ENCODE measurements at places on chromosomes 11 and 22.

- DNase-seq: no peak
Observed at GRCh38 chr11:27482793-27483192, 10.2 kb upstream of the LGR4 start.

- DNase-seq: no peak
Observed at GRCh38 chr11:126405374-126405773, 49.9 kb downstream of the ST3GAL4 start.

DNA sequence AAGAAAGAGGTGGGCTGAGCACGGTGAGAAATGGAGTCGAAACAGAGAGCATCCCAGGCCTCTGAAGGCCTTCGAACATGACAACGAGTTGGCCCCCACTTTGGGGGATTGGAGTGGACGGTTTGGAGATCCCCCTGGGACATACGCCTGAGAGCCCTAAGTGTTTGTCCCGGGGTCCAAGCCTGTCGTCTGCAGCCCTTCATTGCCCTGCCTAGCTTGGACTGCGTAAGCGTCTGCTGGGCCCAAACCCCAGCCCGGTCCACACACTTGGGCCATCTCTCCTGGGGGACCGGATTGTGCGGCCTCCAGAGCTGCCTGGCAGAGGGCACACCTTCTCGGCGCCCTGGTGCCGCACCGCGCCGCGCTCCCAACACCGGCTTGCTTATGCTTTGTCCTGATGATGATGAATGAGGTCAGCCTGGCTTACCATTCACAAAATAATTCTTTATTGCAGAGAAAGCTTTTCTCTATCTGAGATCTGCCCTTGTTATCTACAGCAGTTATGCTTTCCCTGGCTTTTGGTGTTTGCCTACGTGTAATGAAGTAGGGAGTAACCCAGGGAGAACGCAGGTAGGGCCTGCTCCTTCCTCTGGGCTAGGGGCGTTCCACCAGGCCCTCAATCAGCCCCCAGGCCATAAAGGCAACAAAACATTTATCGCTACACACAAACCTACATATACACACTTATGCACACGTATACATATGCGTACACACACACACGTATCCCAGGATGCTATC, 85.9 kb upstream of the PPARA start:
- no peak for DNase-seq

- DNase-seq: no peak
Observed at GRCh38 chr11:122031813-122032212, 84.2 kb downstream of the BLID start.

DNA sequence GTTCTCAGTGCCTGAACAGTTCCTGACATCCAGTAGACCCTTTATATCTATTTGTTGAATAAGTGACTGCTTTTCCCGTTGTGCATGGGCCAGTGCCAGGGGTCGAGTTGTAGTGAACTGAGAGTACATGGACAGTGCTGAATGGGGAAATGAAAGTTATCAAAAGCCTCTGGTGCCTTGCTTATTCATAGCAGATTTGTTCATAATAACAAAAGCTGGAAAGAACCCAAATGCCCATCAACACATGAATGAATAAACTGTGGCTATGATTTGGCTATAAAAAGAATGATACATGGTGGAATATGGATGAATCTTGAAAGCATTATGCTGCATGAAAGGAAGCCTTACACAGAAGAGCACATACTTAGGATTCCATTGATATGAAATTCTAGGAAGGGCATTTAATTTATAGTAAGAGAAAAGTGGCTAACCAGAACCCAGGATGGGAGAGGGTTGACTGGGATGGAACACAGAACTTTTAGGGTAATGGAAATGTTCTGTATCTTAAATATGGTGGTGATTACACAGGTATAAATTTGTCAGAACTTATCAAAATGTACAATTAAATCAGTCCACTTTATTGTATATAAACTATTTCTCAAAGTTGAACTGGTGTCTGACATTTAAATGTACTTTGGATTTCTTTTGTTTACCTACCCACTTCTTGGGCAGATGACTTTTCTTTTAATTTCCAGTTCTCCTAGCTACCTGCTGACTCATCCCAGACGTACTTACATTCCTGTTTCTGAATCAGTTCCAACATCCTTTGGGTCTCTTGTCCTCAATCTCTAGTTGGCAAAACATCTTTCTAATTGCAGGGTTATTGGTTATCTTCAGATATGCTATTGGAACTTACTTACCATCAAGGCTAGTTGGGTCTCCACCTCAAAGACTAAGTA, 42.8 kb downstream of the PACS1 start:
- DNase-seq: no peak

DNA sequence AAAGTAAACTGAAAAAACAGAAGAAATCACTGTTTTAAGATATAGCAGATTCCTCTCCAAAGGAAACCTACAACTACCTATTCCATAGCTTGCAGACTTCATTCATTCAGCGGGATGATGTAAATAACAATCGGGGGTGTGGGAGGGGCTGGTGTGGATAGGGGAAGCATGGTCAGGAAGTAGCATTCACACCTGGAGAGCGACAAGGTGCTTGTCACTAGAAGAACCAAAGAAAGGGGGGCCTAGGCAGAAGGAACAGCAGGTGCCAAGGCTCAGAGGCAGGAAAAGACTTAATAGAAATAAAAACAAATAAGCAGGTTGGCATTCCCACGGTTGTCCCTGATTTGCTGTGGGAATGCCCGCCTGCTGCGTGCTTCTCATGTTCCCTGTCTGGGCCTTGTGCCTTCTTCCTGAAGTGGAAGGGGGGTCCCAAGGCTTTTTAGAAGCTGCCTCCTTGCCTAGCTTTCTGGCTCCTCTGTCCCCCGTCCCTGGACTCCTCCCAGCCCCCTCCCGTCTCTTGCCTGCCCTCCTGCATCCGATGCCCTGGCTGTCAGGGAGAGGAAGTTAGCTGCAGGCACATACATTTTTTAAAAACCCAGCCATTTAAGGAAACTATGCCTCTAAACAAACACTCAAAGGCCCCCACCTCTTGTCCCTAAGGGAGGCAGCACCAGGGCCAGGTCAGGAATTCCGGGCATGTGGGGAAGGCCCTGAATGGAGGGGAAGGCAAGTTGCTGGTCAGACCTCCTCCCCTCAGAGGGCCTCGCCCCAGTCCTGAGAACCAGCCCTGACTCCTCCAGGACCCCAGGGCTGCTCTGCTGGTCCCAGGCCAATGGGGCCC, 54.7 kb upstream of the PRDM11 start:
- DNase-seq: no peak

- no peak for DNase-seq
Observed at GRCh38 chr11:116352881-116353280, 419.9 kb downstream of the BUD13 start.

DNA sequence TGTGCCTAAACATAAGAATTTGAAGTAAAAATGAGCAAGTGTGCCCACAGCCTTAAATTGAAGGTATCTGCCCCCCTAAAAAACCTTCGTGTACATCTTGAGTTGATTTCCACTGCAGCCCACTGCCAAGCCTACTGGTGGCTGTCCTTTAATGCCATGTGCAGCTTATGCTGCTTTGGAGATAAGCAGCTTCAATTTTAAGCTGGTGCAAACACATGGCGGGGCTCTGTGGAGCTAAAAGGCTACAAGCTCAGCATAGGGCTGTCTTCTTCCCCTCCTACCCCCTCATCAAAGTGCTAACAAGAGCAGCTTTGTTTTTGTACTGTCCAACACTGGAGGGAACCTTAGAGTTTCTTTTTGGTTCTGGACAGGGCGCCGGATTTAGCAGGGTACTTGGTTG, 128.5 kb upstream of the LMO1 start:
- DNase-seq: no peak

GRCh38 chr11:69949327-69949726, 128.8 kb upstream of the ANO1 start:
- no peak for DNase-seq

DNA sequence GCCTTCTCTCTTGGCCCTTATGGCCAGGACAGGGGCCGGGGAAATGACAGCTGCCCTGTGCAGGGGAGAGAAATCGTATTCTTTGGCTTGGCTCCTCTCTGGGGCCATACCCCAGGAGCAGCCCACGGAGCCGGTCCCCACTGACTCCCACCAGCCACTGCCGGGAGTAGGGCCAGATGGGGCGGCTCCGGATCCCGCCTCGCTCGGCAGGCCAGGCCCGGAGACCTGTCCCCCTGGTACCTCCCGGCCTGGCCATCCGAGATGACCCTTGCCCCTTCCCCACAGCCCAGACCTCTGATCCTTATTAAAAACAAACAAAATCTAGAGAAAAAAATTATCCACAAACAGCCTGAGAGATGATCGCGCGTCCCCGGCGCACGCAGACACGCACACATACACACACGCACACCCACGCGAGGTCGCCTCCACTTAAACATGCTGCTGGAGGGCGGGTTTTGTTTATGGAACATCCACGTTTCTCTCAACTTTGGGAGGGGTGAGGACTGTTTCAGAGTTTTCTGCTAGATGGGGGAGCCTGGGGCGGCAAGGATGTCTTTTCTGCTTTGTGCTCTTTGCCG, 59.1 kb downstream of the IGLL1 start:
- DNase-seq: no peak

GRCh38 chr11:84425673-84426072, 1139.5 kb upstream of the CCDC90B start:
- DNase-seq: no peak

- no peak for DNase-seq
Observed at GRCh38 chr11:74577624-74578396, 14.6 kb upstream of the POLD3 start.

- DNase-seq: no peak
Observed at GRCh38 chr22:25495285-25495684, 69.2 kb upstream of the GRK3 start.

GRCh38 chr11:19978668-19979518, 181.4 kb downstream of the DBX1 start:
- no peak for DNase-seq

DNA sequence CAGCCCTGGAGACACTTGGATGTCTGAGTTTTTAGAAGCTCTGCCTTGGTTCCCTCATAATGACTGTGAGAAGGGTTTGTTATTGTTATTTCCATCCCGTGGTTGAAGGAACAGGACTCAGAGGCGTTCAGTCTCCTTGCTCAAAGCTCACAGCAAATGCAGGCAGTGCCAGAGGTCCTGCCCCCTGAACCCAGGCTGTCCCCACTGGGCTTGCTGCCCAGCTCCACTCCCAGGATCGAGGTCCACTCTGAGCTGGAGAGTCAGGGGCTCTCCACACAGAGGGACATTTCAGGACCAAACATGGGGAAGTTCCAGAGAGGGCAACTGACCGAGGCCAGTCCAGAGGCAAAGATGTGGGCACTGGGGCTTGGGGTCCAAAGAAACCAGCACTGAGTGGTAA, 14.8 kb downstream of the FGF4 start:
- DNase-seq: no peak

DNA sequence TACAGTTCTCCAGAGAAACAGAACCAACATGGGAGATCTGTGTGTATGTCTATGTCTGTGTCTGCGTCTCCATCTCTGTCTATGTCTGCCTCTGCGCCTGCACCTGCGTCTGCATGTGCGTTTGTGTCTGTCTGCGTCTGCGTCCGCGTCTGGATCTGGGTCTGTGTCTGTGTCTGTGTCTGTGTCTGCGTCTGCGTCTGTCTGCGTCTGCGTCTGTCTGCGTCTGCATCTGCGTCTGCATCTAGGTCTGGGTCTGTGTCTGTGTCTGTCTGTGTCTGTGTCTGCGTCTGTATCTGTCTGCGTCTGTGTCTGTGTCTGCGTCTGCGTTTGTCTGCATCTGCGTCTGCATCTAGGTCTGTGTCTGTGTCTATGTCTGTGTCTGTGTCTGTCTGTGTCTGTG, 88.4 kb upstream of the SLC22A12 start:
- no peak for DNase-seq

- DNase-seq: no peak
Observed at GRCh38 chr11:98566978-98567377, 453.8 kb upstream of the CNTN5 start.

- DNase-seq: no peak
Observed at GRCh38 chr11:133712051-133712560, 133.2 kb downstream of the SPATA19 start.

- DNase-seq: no peak
Observed at GRCh38 chr11:70935006-70935768, 317.2 kb downstream of the SHANK2 start.

- no peak for DNase-seq
Observed at GRCh38 chr11:17518366-17518765, 25.9 kb downstream of the USH1C start.

DNA sequence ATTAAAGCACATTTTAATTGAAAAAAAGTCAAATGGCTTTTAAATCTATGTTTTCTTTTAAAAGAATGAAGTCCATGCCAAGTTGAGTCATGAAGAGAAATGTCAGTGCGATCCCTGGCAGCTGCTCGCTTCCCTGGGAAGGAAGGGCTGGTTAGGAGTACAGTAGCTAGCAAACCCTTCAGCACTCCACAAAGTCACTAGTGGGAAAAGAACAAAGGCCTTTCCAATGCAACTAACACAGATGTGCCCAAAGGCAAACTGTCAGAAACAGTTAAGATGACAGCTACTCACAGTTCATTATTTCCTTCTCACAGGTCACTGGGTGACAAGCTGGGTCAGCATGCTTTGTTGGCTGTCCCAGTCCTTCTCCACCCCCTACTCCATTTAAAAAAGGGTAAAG, 308.7 kb downstream of the DCDC1 start:
- DNase-seq: no peak

DNA sequence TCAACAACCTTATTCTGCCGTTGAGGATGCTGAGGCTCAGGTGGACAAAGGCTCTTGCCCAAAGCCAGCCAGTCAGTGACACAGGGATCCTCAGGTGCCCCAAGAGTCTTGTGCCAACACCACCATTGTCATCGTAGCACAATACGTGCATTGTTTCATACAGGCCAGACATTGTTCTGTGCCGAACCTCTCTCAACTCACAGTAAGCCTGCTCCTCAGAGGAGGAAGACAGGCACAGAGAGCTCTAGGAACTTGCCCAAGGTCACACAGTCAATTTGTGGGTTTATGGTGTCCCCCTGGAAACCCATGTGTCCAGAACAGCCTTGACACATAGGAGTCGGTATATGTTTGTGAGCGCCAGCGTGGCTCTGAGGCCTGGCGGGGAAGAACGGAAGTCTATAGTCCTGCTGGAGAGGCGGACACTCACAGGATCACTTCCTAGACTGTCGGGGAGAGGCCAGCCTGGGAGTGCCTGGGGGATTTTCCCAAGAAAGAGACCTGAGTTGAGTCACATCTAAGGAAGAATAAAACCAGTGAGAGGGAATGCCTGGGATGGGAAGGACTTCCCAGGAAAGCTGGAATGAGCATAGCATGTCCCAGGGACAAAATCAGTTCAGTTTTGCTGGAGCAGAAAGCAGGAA, 20.2 kb downstream of the LIF start:
- no peak for DNase-seq

GRCh38 chr11:65726660-65727059, 6.1 kb upstream of the RNASEH2C start:
- DNase-seq: no peak

DNA sequence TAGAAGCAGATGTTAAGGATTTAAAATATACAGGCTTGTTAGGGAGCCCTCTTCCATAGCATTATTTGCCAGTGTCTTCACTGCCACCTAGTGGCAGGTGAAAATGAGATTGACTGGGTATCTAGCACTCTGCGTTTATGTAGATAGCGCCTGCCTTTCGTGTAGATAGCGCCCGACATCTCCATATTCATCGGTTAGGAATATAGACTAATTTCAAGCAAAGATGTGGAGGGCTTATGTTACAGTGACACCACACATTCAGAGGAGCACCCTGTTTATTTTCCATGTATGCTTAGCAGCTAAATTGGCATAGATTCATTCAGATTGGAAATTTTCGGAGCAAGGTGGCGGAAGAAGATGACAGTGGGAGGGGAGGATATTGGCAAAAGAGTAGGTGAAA, 72.0 kb downstream of the SLC5A12 start:
- DNase-seq: peak; percentile 10

GRCh38 chr11:81007046-81007445, 1566.2 kb upstream of the TENM4 start:
- DNase-seq: no peak

- no peak for DNase-seq
Observed at GRCh38 chr11:127506126-127506525, 505.6 kb upstream of the KIRREL3 start.

GRCh38 chr11:82355313-82355823, 378.3 kb downstream of the FAM181B start:
- DNase-seq: no peak

Data from stimulated activated CD4-positive, alpha-beta T cell treated with anti-CD3 and anti-CD28 coated beads, Interleukin-2, amount 100 ng/mL, for 48 hours (primary cell).